ENCODE measurements at places on chromosomes 13 and 19.

- no peak for DNase-seq
These were observed 1134.3 kb downstream of the SLITRK1 start for GRCh38 chr13:82747958-82748357.

GRCh38 chr19:49217382-49217781 lies 59.8 kb downstream of the TRPM4 start:
- no peak for DNase-seq

- no peak for DNase-seq
These were observed 15.2 kb upstream of the TLE6 start for GRCh38 chr19:2962018-2962670.

GRCh38 chr13:108968566-108968965 lies 339.2 kb downstream of the MYO16 start:
- no peak for DNase-seq

DNA sequence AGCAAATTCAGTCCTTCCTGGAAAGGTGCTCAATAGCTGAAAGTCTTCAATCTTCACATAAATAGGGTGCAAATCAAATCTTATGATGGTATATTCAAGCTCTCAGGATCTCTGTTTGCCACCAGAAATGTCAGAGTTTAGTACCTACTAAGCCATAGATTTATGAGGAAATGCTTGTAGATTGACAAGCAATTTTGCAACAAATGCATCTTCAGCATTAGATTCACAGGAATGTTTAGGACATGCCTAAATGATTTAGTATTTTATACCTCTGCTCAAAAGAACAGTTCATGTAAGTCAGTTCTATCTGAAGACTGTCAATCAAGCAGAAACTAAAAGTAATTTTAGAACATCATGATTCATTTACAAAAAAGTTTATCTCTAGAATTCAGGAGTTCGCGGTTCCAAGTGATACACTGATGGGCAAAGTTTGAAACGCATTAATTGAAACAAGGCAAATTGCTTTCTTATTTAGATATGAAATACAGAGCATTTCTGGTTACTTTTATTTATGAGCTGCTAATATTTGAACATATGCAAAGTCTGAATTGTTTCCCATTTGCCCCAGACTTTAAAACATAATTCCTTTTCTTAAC lies 65.7 kb downstream of the DACH1 start:
- no peak for DNase-seq
